DMS53 (cell line): ENCODE measurements at places on chromosomes 7 and 10.

GRCh38 chr10:17454161-17455014, at the start of gene ST8SIA6:
TSS of gene ST8SIA6 (minus strand) at chr10:17454595. CDS start at chr10:17454255, 340 bp downstream.
- DNase-seq = peak; percentile 75

GRCh38 chr10:44581996-44582395, 197.1 kb upstream of the CXCL12 start:
- DNase-seq = no peak

DNA sequence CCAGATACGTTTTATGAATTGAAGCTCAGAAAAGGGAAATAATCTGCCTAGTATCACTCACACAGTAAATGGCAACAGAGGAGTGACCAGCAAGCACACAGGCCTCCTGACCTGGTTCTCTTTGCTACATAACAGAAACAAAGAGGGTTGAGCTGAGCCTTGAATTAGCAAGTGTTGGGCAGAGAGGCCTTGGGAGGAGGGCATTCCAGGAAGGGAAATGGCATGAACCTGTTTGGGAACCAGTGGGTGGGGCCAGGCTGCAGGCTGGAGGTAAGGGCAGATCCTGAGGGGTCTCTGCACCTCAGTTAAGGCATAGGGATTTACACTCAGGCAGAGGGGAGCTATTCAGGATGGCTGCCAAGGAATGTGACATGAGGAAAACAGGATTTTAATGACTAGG, 24.8 kb upstream of the CYCS start:
- no peak for DNase-seq

- no peak for DNase-seq
These were observed 120.3 kb downstream of the LMBR1 start for GRCh38 chr7:156772725-156773124.

DNA sequence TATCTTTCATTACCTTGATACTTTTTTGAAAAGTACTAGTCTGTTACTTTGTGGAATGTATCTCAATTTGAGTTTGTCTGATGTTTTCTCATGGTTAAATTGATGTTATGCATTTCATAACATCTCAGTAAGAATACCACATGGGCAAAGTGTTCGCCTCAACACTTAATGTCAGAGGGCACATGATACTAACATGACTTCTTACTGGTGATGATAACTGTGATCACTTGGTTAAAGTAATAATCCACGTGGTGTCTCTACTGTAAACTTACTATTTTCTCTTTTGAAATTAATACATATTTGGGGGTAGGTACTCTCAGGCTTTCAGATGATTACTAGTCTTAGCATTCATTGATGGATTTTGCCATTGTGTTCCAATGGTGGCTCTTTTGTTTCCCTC, 2.2 kb downstream of the SDHAF3 start:
- no peak for DNase-seq

DNA sequence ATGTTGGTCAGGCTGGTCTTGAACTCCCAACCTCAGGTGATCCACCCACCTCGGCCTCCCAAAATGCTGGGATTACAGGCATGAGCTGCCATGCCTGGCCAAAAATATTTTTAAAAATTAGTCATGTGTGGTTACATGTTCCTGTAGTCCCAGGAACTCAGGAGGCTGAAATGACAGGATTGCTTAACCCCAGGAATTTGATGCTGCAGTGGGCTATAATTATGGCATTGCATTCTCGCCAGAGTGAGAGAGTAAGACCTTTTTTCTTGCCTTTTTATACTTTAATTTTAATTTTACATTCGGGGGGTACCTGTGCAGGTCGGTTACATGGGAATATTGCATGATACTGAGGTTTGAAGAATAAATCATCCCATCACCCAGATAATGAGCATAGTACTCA, 86.6 kb upstream of the ZNF92 start:
- no peak for DNase-seq

DNA sequence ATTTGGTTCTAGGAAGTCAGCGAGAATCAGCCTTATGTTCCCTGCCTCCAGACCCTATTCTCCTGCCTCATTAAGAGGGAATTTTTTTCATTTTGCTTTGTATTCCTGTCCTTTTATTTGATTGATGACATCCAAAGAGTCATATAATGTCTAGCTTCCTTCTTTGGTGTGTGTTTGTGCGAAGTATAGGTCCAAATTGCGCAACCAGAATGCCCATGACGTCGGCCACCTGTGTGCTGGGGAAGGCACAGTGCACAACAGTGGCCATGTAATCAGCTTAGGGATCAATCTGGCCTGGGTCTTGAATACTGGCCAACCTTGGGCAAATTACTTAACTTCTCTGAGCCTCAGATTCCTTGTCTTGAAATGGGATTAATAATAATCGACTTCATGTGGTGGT, 206.2 kb downstream of the VTI1A start:
- no peak for DNase-seq

DNA sequence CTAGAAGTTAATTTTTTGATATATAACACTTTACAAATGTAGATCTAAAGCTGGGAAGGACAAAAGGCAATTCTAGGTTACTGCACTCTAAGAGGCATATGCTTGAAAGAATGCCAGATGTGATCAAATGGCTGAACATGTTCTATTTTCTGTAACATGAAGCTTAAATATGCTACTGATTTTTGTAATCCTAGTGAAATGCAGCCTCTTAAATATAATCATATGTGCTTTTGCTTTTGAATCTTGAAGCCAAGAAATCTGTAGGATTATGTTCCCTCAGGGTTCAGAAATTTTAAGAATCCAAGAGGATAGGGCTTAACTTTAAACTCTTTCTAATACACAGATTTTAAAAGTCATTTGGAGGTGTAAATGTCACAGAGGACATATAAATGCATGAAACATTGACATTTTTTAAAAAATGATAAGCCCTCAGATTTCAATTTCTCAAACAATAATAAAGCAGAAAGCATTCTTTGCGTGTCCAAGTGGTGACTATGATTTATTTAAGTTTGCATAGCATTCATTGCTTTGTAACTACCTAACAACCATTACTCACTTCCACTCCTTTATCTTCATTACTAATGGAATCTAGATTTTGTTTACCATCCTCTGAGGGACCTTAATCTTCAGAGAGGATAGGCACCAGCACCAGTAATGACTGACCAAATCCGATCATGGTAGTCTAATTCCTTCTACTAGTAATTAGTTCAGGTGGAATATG, 170.4 kb downstream of the MAGI2 start:
- DNase-seq = no peak

DNA sequence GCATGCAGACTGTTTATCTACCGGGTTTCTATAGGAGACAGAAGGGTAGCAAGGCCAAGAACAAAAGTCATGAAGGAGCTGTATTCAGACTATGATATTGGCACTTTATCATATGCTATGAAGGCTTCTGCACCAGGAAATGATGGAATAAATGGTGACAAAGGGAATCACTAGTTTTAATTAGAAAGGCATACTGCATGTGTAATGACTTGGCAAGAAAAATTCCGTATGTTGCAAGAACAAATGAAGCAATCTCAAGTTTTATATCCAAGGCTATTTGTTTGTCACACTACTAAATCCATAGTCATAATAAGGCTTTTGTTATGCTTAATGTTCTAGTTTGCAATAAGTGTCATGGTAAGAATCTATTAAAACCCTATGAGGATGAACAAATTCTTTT, 230.9 kb downstream of the ZEB1 start:
- DNase-seq = no peak

- peak; percentile 61 for DNase-seq
These were observed 1.7 kb upstream of the RBM20 start for GRCh38 chr10:110642204-110643034.

DNA sequence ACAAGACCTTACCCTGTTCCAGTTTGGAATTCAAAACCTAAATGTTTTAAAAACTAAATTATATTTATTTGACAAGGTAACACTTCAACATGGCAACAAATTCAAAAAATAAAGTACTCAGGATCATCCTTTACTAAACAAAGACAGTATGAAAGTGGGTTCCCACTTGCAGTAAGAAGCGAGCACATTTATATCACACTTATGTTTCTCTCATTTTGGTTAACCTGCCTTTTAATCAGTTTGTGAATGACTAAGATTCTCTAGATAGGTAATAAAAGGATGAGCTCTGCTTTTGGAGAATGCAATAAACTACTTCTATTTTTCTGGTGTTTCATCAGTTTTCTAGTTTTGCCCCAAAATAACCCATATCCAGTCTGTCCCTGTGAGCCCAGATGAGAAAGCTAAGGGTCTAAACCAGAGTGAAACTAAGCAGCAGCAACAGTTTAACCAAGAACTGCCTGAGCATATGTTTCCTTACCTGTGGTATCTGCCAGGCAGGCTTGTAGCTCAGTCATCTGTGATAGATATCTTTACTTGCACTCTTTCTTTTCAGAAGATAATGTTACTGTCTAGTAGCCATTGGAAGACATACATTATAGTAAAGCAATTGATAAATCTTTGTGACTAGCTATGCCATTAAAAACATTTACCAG, 64.1 kb downstream of the ABLIM1 start:
- no peak for DNase-seq

- peak; percentile 72 for DNase-seq
These were observed at the start of gene PHKG1 for GRCh38 chr7:56092789-56093531. TSS of gene PHKG1 (minus strand) at chr7:56092952. CDS start at chr7:56088941, 4,011 bp downstream.

DNA sequence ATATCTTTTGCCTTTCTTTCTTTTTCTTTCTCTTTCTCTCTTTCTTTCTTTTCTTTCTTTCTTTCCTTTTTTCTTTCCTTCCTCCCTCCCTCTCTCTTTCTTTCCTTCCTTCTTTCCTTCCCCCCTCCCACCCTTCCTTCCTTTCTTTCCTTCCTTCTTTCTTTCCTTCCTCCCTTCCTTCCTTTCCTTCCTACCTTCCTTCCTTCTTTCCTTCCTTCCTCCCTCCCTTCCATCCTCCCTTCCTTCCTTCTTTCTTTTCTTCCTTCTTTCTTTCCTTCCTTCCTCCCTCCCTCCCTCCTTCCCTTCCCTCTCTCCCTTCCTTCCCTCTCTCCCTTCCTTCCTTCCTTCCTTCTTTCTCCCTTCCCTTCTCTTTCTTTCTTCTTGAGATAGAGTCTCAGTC, 25.5 kb upstream of the CALN1 start:
- no peak for DNase-seq

DNA sequence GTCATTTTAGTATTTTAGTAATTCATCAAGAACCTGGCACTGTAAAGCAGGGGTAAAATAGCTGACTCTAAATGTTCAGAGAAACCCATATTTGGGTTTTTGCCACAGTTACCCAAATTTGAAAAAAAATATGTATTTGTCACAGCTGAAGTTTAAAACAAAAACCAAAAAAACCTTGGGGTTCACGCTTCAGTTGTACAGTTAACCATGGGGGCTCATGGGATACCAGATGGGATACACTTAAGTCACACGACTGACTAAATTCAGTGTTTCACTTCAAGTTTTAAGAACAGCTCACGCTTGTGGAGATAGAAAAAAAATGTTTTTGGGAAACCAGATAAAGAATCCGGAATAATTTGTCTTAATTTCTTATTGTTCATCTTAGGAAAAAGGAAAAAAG, 2.1 kb downstream of the ARL3 start:
- DNase-seq = no peak

- no peak for DNase-seq
These were observed 7.2 kb downstream of the PRSS58 start for GRCh38 chr7:142250705-142251104.

GRCh38 chr10:102783568-102783967, 39.8 kb downstream of the WBP1L start:
- DNase-seq = no peak

DNA sequence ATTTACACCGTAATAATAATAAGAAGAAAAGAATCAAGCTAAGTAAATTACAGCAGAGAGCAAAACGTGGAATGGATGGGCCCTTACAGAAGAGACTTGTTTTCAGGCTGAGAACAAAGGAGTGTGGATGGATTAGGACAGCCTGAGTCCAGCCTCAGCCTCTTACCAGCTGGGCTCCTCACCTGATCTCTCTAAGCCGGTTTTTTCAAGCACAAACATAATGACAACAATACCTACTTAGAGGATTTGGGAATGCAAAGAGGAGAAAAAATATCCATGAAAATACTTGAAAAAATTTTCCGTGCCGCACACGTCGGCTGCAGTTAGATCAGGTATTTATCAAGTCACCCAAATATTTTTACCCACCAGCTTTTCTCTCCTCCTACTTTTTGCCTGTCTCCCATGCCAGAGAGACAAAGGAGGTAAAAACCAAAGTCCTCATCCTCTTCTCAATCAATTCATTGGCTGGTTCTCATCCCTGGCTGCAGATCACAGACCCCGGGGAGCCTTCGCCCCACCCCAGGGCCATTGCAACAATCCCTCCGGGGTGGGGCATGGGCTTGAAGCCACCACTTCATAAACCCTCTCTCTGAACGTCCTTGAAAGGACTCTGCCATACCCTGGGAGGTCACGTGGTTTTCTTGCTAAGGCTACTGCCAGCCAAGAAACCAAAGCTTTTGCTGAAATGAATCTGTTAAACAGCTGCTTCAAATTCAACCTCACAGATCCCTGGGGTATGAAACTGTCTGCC, 29.7 kb upstream of the GTF2I start:
- peak; percentile 37 for DNase-seq

GRCh38 chr10:72254813-72255568, 18.7 kb upstream of the DDIT4 start:
- DNase-seq = no peak

DNA sequence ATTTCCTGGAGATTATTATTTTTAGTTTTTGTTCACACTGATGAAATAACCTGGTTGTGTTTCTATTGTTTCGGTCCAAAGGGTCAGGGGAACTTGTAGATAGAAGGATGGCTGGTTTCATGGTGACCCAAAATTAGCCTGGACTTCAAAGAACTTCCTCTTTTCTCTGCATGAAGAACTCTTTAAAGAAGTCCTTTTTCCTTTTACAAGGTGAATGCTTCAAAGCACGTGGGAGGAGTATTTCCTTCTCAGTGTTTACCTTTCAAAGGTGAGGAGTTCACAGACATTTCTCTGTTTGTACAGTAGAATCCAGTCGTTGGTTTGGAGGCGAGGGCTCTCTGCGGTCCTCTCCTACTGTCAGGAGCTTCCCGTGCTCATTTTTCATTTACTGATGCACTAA, 561.7 kb downstream of the GATA3 start:
- peak; percentile 6 for DNase-seq

DNA sequence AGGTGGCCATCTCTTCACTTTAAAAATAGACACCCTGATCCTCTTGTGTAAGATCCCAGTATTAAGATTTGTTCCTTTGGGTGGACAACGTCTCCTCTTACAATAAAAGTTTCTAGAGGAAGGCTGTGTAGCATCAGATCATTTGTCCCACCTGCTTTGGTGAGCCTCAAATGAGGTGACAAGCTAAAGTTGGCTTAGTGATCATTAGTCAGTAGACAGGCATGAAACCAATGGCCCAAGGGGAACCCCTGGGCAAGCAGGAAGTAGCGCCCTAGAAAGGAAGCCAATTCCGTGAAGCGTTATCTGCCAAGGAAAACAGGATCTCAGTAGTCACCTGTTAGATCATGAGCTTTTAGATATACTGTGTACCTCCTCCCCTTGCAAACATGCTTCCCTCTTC, 66.8 kb downstream of the PCGF5 start:
- no peak for DNase-seq

- DNase-seq = peak; percentile 70
These were observed 18.3 kb downstream of the CLEC2L start for GRCh38 chr7:139541600-139542307.

- peak; percentile 88 for DNase-seq
These were observed 70.8 kb upstream of the UCN3 start for GRCh38 chr10:5293691-5294550.
